ENCODE measurements at places on chromosomes 11 and 22.

DNA sequence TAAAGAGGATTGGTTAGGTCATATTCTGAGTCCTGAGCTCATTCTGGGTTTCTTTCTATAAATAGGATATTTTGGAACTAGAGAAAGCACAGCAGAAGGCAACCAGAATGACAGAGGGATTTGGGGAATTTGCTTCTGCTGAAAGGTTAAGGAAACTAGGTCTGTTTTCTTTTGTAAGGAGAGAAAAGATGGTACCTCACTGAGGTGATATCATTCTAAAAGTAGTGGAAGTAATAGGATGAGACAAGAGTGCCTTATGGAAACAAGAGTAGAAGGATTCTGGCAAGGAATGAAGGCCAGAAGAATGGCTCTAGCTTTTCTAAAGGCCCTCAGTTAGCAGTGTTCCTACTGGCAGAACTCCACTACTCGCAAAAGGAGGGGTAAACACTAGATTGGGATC lies 26.7 kb upstream of the BDNF start:
- DNase-seq: no peak

GRCh38 chr11:10029386-10030121 lies 264.5 kb downstream of the SBF2 start:
- no peak for DNase-seq

DNA sequence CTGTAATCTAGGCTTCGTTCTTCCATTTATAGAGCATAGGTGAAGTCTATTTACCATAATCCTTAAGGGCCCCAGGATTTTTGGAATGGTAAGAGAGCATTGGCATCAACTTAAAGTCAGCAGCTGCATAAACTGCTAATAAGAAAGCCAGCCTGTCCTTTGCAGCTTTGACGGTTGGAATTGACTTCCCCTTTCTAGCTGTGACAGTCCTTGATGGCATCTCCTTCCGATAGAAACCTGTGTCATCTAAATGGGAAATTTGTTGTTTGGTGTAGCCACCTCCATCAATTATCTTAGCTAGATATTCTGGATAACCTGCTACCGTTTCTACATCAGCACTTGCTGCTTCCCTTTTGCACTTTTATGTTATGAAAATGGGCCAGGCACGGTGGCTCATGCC lies 58.0 kb upstream of the GLYATL1B start:
- DNase-seq: no peak

GRCh38 chr11:33389635-33390034 lies 132.5 kb downstream of the HIPK3 start:
- DNase-seq: no peak

GRCh38 chr11:108624196-108624925 lies 30.8 kb upstream of the EXPH5 start:
- DNase-seq: no peak

GRCh38 chr11:46102843-46103242 lies 18.4 kb downstream of the PHF21A start:
- no peak for DNase-seq

DNA sequence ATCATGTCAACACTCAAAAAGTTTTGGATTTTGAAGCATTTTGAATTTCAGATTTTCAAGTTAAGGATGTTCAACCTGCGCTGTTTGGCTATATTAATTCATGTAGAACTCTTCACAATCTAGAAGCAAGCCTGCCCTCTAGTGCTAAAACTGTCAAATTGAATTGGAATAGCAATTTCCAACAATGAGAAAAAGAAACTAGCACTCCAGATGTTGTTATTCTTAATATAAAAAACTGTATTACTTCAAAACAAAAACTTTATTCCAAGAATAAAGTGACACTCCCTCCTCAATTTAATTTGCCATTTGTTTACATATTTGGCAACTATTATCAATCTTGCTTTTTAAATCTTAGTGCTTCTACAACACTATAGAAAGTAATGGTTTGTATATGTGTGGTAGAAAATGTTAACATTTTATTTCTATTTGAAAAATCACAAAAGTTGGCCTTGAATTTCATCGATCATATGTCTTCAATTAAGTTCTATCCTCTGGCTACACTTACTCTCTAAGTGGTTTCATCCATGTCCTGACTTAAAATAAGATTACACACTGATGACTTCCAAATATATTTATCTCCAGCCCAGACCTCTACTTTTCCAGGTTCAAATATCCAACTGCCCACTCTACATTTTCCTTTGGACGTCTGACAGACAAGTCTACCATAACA lies 36.6 kb downstream of the DCUN1D5 start:
- DNase-seq: no peak

GRCh38 chr11:36349351-36350136 lies 53.5 kb downstream of the PRR5L start:
- no peak for DNase-seq

GRCh38 chr11:1853376-1854131 lies 670 bp downstream of the LSP1 start:
- no peak for DNase-seq

GRCh38 chr11:126136507-126136906 lies 73.8 kb upstream of the CDON start:
- no peak for DNase-seq

DNA sequence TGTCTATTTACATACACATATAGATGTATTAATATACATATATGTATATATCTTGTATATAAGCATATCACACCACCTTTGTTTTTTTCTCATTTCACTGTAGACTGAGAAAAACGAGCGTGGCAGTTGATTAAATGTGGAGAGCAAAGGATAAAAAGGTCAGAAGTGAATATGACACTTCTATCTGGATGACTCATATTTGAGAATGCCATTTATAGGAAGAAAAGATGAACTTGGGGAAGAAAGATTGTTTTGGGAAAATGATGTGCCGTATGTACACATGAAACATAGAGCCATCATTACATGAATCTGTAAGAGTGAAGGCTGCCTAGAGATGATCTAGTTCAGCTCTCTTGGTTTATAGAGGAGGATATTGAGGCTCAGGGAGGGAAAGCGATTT lies 28.7 kb downstream of the AMOTL1 start:
- DNase-seq: no peak

All from esophagus squamous epithelium (tissue), 5 donors.